Spleen (tissue), 13 donors: ENCODE measurements at places on chromosomes 4 and X.

DNA sequence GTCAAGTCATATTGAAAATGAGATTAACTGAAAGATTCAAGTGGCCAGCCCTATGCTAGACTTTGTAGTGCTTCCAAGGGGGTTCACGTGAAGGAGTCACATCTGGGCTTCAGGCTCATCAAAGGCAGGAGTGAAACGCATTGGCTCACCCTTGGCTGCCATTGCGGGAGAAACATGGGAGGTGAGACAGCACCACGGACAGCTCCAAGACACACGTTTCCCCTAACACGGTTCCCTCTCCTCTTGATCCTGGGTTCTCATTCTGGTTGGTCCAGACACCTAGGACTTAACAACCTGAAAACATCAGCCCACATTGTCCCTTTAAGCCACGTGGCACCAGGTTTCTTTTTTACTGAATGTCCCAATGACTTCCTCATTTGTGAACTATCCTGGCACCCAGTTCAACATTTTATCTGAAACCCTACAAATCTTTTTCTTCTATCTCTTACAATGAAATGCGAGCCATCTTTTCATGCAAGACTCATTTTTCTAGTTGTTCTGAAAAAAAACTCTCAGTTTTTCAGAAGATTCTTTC is 279.0 kb upstream of the VCX3A start:
- DNase-seq: no peak

DNA sequence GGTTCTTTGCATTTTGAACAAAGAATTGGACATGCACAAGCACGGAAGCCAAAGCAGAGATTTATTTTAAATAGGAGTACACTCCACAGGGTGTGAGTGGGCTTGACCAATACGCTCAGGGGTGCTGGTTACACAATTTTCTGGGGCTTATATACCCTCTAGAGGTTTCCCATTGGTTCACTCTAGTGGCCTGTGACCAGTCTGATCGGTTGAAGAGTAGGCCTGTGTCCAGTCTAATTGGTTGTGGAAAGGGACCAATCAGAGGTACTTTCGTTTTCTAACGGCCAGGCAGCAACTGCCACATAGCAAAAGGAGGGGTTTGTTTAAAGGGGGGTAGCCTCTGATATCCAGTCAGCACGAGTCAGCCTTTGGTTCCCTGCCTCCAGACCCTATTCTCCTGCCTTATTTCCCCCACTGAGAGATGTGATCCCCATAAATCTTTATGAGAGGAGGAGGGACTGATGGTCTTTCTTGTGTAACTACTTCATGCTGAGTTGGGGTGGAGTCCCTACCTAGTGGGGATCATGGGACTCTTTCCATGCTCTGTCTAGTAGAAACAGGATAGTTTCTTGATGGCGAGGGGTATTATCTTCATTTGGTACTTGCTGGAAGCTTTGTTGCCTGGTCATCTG is 11.3 kb upstream of the AREG start:
- DNase-seq: no peak

GRCh38 chrX:109347632-109348031 is 134.3 kb downstream of the GUCY2F start:
- no peak for DNase-seq

- DNase-seq: no peak
Measured at GRCh38 chr4:85862896-85863295, 387.9 kb downstream of the ARHGAP24 start.

GRCh38 chr4:30559481-30559880 is 160.7 kb upstream of the PCDH7 start:
- no peak for DNase-seq

GRCh38 chrX:26649534-26649933 is 433.6 kb downstream of the MAGEB5 start:
- no peak for DNase-seq
